ENCODE measurements at places on chromosomes 1 and 21.

- no peak for DNase-seq
These were observed 115.7 kb downstream of the MATN1 start for GRCh38 chr1:30607723-30608122.

DNA sequence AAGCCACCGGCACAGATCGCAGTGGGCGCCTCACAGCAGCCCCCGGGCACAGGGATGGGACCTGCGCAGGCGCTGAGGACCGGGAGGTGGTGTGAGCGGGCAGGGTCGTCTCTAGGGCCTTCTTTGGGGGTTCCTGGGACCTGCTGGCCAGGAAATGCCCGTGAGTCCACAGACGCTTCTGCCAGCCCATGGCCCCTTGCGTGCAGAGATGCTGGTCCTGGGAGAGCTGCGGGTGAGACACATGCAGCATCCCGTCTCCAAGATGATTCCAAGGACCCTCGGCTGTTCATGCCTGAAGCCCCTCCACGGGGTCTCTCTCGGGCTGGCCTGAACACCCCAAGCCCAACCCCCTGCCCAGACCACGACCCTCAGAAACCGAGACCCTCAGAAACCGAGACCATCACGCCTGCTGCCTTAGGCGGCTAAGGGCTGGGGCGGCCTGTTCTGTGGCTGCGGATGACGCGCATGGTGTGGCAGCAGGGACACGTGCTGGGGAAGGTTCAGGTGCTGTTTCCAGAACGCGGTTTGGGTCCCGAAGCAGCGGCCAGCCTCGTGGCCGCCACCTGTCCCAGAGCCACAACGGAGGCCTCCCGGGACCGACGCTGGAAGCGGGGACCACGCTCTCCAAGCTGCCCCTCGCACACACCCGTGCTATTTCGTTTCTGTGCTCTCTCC, 23.0 kb downstream of the CFAP74 start:
- no peak for DNase-seq

GRCh38 chr1:9161963-9162362, 33.1 kb upstream of the GPR157 start:
- no peak for DNase-seq

DNA sequence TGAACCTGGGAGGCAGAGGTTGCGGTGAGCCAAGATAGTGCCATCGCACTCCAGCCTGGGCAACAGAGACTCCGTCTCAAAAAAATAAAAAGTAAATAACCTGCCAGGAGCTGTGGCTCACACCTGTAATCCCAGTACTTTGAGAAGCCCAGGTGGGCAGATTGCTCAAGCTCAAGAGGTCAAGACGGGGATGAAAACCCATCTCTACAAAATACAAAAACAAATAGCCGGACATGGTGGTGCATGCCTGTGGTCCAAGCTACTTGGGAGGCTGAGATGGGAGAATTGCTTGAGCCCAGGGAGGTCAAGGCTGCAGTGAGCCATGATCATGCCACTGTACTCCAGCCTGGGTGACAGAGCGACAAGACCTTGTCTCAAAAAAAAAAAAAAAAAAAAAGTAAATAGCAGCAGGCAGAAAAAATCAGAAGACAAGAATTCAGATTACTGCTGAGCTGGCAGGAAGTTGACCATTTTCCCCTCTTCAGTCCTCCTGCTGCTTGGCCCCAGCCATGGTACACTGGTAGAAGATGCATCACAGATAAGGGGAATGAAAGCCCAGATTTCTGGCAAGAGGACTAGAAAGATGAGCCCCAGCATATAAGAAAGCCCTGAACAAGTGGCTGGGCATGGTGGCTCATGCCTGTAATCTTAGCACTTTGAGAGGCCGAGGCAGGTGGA, 97.6 kb downstream of the TOMM20 start:
- DNase-seq, result no peak

- DNase-seq, result no peak
These were observed 1.1 kb upstream of the UAP1 start for GRCh38 chr1:162560303-162561036.

Measured in activated CD4-positive, alpha-beta T cell treated with anti-CD3 and anti-CD28 coated beads, Interleukin-2, amount 50 U/mL, for 48 hours (primary cell).